H54 (cell line): ENCODE measurements at places on chromosomes 16 and 17.
A peak's percentile ranks its signal among the peaks of the same experiment; 100 is the strongest.

DNA sequence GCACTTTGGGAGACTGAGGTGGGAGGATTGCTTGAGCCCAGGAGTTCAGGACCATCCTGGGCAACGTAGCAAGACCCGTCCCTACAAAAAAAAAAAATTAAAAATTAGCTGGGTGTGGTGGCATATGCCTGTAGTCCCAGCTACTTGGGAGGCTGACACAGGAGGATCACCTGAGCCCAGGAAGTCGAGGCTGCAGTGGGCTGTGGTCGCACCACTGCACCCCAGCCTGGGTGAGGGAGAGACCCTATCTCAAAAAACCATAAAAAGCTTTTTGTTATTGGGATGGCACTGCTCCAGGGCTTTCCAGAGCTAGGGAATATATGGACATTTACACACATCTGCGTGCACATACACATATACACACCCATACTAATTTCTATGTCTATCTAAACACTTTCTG, 8.1 kb upstream of the ARMC5 start:
- no peak for DNase-seq

GRCh38 chr17:58172369-58173071, 5.7 kb downstream of the OR4D2 start:
- DNase-seq: peak; percentile 47

GRCh38 chr16:88613911-88614817, 24.2 kb upstream of the IL17C start:
- DNase-seq: no peak

DNA sequence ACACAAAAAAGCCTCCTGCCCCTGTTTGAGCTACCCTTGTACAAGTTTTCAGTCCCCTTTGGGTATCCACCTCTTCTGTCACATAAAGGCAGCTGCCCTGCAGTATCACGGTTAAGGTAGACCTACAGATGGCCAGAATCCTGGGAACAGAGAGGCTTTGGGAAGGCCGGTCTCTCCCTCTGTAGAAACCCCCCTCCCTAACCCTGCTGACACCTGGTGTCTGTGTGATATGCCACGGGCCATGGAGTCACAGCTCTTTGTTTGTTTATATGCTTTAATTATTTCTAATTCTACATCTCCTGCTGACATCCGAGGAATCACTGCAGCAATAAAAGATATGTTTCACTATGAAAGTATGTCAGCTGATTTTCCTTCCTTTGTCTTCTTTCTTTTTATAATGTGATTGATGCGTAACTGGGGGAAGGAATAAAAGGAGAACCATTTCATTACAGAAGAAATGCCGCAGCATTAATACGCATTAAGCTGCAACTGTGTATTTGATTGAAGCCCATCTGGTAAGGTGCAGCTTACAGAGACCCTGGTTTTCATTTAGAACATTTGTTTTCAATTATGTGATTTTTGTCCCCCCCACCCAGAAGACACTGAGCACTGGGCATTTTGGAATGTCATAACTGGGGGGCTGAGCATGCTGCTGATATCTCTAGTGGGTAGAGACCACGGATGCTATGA, 142.1 kb downstream of the SLC39A11 start:
- no peak for DNase-seq

GRCh38 chr17:5364156-5364555, 55.3 kb downstream of the NUP88 start:
- no peak for DNase-seq

- DNase-seq: no peak
Observed at GRCh38 chr17:65783845-65784334, 222.4 kb upstream of the AXIN2 start.

- no peak for DNase-seq
Observed at GRCh38 chr16:11429123-11429522, 83.9 kb downstream of the RMI2 start.

DNA sequence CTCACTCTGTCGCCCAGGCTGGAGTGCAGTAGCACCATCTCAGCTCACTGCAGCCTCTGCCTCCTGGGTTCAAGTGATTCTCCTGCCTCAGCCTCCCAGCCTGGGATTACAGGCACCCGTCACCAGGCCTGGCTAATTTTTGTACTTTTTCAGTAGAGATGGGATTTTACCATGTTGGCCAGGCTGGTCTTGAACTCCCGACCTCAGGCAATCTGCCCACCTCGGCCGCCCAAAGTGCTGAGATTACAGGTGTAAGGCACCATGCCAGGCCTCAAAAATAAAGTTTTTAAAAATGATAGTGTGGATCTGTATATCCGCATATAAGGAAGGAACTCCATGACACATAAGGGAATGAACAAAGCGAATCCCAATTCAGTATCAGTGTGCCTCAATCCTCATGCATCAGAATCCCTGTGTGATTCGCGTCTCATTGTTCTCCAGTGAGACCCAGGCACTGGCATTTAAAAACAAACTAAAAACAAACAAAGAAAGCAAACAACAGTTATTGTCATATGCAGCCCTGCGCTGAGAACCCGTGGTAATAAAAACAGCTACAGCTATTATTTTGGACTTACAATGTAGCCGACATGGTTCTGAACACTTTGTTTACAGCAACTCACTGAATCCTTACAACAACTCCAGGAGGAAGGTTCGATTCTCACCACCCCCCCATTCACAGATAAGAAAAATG, 54.1 kb upstream of the CREBBP start:
- DNase-seq: no peak

GRCh38 chr16:30499284-30499683, 26.7 kb downstream of the ITGAL start:
- no peak for DNase-seq

DNA sequence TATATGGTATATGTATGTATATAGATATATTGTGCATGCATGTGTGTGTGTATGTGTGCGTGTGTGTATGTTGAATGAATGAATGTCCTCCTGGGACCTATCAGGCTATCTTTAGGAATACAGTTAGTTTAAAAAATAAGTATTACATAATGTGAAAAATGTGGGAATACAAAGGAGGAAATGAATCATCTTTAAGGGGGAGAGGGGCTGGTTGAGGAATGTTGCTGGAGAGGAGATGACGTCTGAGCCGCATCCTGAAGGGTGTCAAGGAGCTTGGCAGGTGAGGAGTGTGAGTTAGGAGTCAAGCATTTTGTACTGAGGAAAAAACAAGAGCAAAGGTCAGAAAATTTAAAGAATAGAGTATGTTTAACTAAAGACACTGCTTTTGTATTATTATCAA, 62.4 kb upstream of the NLK start:
- DNase-seq: peak; percentile 51

- DNase-seq: no peak
Observed at GRCh38 chr16:15586716-15587115, 56.2 kb downstream of the MARF1 start.

DNA sequence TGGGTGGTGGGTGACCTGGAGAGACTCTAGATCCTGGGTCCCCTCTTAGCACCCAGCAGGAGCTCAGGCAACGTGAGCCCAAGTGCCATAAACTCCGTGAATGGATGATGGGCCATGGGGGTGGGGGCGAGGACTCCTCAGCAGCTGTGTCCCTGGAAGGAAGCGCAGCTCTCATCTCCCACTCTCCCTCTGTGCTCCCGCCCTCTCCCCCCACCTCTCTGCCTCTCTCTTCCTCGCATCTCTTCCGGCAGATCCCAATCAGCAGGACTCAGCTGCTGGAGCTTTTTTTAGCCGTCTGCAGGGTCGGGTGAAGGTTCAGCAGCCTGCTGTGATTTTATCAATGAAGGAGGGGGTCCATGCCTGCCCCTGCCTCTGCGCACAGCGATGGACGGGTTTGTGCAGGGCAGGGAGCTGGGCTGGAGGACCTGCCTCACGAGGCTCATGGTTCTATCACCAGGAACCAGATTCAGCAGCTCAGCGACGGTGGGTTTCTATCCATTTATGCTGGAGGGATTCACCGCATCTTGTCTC, 8.3 kb downstream of the CCR7 start:
- DNase-seq: no peak

- DNase-seq: no peak
Observed at GRCh38 chr17:30207655-30208054, 27.8 kb downstream of the SLC6A4 start.

GRCh38 chr16:30335598-30336474, 19.3 kb downstream of the CD2BP2 start:
- DNase-seq: no peak

- DNase-seq: no peak
Observed at GRCh38 chr17:12386225-12386624, 279.5 kb upstream of the MYOCD start.

DNA sequence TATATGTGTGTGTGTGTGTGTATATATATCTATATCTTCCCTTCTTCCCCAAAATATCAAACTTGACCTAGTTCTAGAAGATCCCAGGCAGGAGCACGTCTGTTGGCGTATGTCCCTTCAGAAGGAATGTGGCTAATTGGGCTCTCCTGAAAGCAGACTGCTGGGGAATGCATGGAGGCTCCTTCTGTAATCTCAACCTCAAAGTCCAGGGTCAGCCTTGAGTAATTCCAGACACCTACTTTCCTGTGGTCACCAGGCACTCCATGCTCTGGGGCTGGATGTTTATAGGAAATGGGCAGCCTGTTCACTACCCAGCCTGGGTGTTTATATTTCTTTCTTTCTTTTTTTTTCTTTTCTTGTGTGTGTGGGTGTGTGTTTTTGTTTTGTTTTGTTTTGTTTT, 13.4 kb downstream of the BCO1 start:
- no peak for DNase-seq

- DNase-seq: no peak
Observed at GRCh38 chr17:36813957-36814563, 123.2 kb upstream of the LHX1 start.

GRCh38 chr17:41513168-41513547, 5.5 kb downstream of the KRT15 start:
- DNase-seq: no peak

- peak; percentile 77 for DNase-seq
Observed at GRCh38 chr17:75516619-75517296, 430 bp downstream of the TSEN54 start.

GRCh38 chr16:16052916-16053315, 103.5 kb downstream of the ABCC1 start:
- no peak for DNase-seq

- DNase-seq: no peak
Observed at GRCh38 chr16:88014252-88014781, 63.1 kb downstream of the BANP start.

- no peak for DNase-seq
Observed at GRCh38 chr16:31298958-31299357, 39.2 kb downstream of the ITGAM start.
